Hematopoietic multipotent progenitor cell treated with erythropoietin and hydrocortisone succinate and interleukin-3 and kit ligand, for 6 days (in vitro differentiated cells): ENCODE measurements at places on chromosomes 5 and 9.
A peak's percentile ranks its signal among the peaks of the same experiment; 100 is the strongest.

- DNase-seq: peak; percentile 62
Observed at GRCh38 chr9:1837453-1838084, 177.6 kb upstream of the SMARCA2 start.

DNA sequence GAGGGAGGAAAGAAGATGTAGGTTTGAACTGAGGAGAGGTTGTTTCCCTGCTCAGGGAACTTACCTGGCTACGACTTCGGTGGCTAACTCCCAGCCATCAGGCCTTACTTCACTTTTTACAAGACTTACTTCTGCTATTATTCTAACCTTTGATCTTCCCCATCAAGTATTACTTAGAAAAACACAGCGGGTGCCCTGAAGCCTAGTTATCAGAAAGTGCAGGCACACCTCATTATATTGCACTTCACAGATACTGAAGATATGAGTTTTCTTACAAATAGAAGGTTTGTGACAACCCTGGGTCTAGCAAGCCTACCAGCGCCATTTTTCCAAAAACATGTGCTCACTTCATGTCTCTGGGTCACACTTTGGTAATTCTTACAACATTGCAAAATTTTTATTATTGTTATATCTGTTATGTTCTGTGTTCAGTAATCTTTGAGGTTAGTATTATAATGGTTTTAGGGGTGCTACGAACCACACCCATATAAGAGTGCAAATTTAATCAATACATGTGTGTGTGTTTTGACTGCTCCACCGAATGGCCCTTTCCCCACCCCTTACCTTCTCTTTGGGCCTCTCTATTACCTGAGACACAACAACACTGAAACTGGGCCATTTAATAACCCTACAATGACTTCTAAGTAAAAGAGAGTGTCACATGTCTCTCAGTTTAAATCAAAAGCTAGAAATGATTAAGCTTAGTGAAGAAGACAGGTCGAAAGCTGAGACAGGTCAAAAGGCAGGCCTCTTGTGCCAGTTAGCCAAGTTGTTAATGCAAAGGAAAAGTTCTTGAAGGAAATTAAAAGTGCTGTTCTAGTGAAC lies 2102.7 kb upstream of the WWC1 start:
- DNase-seq: no peak

DNA sequence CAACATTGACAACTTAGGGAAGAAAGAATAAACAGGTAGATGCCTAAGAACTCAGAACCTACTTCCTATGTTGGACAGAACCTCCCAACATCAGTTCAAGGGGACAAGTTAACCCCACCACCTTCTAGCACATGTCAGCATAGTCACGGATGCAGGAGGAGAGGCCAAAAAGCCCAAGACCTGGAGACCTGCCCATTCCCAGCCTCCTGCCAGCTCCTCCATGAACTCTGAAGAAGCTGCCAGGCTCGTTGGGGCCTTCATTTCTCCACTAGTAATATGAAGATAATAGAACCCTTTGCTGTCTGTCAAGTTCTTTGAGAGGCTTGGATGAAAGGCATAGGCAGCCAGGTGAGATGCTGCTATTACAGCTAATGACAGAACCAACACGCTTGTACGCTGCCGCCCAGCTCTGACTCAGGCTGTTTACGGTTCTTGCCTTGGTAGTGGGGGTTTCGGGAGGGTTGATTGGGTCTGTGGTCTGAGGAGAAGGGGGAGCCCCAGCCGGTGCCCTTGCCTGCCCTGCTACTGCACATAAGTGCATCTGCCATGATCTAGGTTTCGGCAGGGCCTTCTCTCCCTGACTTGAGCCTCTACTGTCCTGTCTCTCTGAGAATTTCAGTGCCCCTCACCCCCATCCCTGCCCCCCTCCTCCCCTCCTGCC lies 82.2 kb downstream of the NRG2 start:
- no peak for DNase-seq

- no peak for DNase-seq
Observed at GRCh38 chr9:93254806-93255493, 71.0 kb downstream of the WNK2 start.

GRCh38 chr5:79929095-79929494 lies 62.0 kb downstream of the MTX3 start:
- DNase-seq: no peak
